ENCODE measurements at places on chromosomes 2 and 18.

- peaks cover 39% of the 10 kb centered on the region for H3K27me3 ChIP-seq
- no peak overlapping the region for H3K4me3 ChIP-seq
- no peaks in the 10 kb centered on the region for H3K36me3 ChIP-seq
- DNase-seq: no peak
These were observed 2.3 kb downstream of the LHCGR start for GRCh38 chr2:48753228-48753627.

- no peak overlapping the region for H3K4me3 ChIP-seq
- no peaks in the 10 kb centered on the region for H3K36me3 ChIP-seq
- no peaks in the 10 kb centered on the region for H3K27me3 ChIP-seq
These were observed 363.0 kb downstream of the SS18 start for GRCh38 chr18:25727281-25727985.

DNA sequence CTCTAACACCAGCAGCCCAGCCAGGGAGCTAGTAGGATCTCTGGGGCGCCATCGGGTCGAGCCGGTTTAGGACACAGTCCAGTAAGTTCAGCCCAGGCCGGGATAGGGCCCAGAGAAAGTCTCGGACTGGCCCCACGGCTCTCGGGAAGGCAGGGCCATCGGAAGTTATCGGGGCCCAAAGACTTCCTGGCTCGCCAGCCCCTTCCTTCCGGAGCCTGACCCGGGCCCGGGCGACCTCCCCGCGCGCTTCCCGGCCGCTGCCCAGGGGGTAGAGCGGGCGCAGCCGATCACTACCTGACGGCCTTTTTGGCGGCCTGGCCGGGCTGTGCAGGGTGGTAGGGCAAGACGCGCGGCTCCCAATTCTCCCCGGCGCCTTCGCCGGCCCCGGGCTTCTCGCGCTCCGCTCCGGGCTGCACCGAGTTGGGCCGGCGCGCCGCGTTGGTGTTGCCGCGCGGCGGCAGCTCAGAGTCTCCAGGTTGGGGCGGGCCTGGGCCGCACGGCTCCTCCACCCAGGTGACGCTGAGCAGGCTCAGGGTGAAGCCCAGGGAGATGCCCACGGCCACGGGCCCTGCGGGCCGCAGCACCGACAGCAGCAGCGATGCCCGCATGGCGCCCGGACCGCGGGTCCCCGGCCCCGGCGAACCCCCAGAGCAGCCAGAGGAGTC is 546 bp downstream of the CHPF start:
- peaks cover 17% of the 10 kb centered on the region for H3K4me1 ChIP-seq
- peak overlapping the region; percentile 96 for H3K4me3 ChIP-seq
- H3K27me3 ChIP-seq: peaks cover 16% of the 10 kb centered on the region
- peaks cover 41% of the 10 kb centered on the region for H3K36me3 ChIP-seq
- no peak for DNase-seq

GRCh38 chr18:28715206-28715605 is 538.3 kb upstream of the CDH2 start:
- H3K4me3 ChIP-seq: no peak overlapping the region
- no peak overlapping the region for H3K27ac ChIP-seq
- H3K36me3 ChIP-seq: no peaks in the 10 kb centered on the region
- H3K4me1 ChIP-seq: peaks cover 4% of the 10 kb centered on the region

DNA sequence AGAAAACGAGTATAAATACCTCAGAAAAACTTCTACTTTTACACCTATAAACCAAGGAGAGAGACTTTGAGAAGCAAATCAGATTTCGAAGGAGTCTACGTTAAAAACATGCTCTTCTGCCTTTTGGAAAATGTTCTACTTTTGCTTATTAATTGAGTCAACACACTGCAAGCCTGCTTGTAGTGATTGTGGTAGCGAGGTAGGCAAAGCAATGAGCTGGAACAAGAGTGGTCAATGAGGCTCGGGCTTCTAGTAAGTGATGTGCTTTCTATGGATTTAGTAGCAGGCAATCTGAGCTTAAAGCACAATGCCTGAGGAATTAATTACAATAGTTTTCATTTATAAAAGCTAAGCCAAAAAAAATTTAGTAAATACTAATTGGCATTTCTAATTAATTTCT is 103.4 kb upstream of the TFCP2L1 start:
- no peak overlapping the region for H3K27ac ChIP-seq
- peaks cover 1% of the 10 kb centered on the region for H3K4me1 ChIP-seq
- no peaks in the 10 kb centered on the region for H3K27me3 ChIP-seq
- peaks cover 78% of the 10 kb centered on the region for H3K36me3 ChIP-seq
